ENCODE measurements at places on chromosomes 16 and 17.

- DNase-seq: no peak
These were observed 60.2 kb downstream of the WSB1 start for GRCh38 chr17:27354051-27354490.

DNA sequence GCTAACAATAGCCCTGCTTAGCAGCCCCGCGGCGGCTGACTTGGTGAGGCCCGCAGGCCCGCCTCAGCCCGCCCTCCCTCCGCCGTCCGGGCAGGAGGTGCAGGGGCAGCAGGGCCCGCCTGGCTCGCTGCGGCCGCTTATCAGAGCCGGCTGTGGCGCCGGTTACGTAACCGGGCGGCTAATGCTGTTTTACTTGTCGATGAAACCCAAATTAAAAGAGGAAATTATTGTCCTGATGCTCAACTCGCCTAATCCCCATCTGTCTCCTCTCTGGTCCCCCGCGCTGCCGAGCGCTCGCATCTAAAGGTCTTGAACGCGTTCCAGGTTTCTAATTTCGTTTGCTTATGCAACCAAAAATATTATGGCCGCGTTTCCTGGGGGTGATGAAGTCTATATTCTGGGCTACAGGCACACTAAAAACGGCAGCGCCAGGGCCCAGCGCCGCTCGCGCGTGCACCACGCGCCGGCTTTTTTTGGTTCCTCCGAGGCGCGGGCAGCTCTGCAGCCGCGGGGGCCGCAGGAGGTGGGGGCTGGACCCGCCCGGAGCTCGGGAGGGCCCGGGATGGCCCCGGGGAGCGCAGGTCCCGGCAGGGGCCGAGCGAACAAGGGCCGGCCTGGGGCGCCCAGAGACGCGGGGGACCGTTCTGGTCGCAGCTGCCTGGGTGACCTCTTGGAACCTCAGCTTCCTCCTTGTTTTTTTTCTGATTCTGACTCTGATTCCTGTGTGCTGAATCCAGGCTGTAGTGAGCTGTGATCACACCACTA lies 65.2 kb upstream of the TOB1 start:
- DNase-seq: peak; percentile 50

- DNase-seq: no peak
These were observed 27.5 kb upstream of the MTSS2 start for GRCh38 chr16:70713342-70713741.

- peak; percentile 24 for DNase-seq
These were observed 1.4 kb downstream of the GIT1 start for GRCh38 chr17:29588017-29588561.

DNA sequence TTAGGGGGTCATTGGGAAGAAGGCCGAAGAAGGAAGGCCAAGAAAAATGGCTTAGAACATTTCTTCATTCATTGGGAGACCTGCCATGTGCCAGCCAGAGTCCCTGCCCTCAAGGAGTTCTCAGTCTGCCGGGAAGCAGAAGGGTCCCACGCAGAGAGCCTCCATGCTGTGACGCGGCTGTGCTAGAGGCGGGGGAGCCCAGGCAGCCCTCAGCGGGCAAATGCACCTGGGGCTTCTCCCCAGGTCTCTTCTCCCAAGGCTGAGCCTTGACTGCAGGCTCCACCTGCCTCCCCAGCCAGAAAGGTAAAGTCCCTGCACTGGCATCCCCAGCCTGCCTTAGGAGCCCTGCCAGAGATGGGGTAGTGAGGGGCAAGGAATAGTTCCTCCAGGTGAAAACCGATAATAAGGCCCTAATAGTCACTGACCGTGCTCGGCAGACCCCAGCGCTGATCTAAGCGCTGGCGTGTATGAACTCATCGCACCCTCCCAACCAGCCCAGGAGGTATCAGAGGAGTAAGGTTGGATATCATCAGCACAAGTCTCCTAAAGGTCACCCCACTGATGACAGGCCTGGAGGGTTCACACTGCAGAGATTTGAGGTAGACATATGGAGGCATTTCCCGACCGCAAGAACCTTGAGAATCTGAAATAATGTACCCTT lies 6.0 kb upstream of the CDR2L start:
- no peak for DNase-seq

- peak; percentile 74 for DNase-seq
These were observed 18.6 kb downstream of the COG7 start for GRCh38 chr16:23434380-23434779.

GRCh38 chr16:76532188-76532973 lies 255.2 kb downstream of the CNTNAP4 start:
- no peak for DNase-seq

DNA sequence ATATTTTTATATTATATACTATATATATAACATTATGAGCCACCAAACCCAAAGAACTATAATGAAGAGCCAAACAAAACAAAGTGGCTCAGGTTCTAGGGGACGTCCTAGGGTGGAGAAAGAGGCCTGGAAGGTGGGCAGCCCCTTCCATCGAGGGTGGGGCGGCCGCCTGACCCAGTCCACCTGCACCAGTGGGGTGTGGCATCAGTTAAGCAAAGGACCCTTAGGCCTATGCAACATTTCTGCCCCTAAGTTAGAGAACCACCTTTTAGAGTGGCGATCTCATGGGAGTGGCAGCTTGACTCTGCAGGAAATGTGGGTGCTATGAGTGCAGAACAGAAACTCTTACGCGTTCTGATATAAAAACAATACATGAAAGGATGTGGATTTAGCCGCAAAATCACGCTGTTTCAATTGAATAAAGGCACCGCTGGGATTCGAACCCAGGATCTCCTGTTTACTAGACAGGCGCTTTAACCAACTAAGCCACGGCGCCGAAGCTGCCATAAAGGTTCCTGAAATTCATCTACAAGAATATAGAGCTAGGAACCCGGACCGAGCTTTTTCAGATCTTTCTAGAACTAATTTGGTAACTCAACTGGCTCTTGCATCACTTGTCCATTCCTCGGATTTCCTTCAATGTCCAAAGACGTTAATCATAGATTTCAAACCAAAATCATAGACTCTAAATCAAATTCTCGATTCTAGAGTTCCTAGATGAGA lies 15.6 kb upstream of the AURKB start:
- DNase-seq: peak; percentile 92

GRCh38 chr16:86033016-86033474 lies 134.1 kb downstream of the IRF8 start:
- DNase-seq: no peak

- no peak for DNase-seq
These were observed 29.7 kb downstream of the MPP2 start for GRCh38 chr17:43877451-43878155.

- DNase-seq: no peak
These were observed 4.3 kb downstream of the TMEM11 start for GRCh38 chr17:21209511-21210175.

- no peak for DNase-seq
These were observed 113.7 kb upstream of the IRX3 start for GRCh38 chr16:54400261-54400660.

DNA sequence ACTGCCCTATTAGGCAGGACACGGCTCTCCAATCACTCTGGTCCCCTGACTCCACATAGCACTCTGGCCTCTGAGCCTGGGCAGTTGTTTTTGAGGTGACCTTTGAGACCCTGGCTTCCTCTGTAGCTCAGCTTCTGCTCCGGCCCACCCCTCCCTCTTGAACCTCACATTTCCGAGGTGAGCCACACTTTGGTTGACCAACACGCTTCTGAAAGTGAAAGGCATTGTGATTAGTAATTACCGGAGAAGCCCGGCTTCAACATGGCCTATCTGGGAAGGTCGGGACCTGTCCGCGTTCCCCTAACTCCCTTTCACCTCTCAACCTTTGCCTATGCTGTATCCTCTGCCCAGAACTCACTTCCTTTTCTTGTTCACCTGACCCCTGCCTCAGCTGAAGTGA lies 10.3 kb upstream of the ITGAX start:
- DNase-seq: peak; percentile 37

GRCh38 chr17:77959126-77959925 lies 823 bp downstream of the TNRC6C start:
- peak; percentile 31 for DNase-seq

DNA sequence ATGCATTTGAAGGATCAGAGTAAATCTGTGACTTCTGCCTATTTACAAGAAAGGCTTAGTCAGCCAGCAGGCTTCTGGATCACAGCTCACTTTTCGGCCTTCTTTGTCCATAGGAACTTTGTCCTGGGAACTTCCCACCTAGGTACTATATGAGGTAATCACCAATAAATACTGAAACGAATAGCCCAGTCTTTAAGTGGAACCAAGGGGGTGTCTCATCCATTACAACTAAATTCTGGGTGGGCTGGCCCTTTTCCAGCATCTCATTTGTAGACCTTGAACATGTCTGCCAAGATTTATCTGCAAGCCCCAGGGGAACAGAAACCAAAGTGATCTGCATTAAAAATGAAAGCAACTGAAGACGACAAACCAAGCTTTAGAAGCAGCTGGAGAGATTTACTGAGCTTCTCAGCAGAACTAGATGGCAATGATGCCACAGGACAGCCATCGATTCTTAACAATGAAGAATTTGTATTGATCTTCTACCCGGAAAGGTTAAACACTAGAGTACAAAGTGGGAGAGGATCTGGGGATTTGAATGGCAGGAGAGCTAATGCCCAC lies 55.5 kb downstream of the SNX11 start:
- no peak for DNase-seq

DNA sequence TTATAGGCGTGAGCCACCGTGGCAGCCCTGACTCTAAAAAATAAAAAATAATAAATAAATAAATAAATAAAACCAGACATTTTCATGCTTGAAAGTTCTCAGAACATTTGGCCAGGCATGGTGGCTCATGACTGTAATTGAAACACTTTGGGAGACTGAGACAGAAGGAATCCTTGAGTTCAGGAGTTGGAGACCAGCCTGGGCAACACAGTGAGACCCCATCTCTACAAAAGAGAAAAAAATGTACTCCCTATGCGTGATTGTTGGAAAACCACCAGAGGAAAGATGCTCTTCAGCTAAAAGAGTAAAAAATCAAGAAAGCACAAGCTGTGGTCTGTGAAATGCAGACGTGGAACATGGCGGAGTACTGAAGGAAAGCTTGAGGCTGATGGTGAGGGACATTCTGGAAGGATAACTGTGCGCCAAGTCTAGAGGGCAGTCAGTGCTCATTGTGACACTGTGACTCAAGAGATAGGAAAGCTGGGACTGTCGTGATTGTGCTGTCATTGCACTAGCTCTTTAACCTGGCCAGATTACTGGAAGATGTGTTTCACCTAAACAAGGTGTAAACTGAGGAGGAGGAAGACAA lies 4.2 kb upstream of the PRSS27 start:
- no peak for DNase-seq

GRCh38 chr16:81106826-81107503 lies 10.8 kb upstream of the GCSH start:
- DNase-seq: no peak

GRCh38 chr17:41944943-41945342 lies 14.5 kb downstream of the ODAD4 start:
- no peak for DNase-seq

- DNase-seq: peak; percentile 70
These were observed 26.0 kb downstream of the COPZ2 start for GRCh38 chr17:48011405-48012150.

GRCh38 chr16:49699841-49700175 lies 156.1 kb downstream of the ZNF423 start:
- DNase-seq: no peak

- no peak for DNase-seq
These were observed 42.4 kb upstream of the IRF8 start for GRCh38 chr16:85856585-85856984.

DNA sequence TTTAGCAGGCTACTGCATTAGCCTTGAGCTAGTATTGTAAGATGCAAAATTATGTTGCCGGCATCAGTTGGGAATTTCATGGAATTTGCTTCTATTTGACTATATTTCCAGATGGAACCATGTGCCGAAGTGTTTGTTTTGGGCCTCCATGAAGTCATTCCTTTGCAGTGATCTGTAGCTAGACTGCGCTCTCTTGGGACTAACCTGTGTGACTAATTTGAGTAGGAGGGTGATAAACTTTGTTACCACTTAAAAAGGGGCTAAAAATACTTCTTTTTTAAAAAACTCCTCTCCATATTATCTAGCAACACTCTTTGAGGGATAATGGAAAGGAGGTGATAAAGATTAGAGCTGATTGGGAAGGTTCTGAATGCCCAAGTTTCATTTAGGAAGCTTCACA lies 166.8 kb upstream of the TBX2 start:
- no peak for DNase-seq

- peak; percentile 20 for DNase-seq
These were observed 24.4 kb upstream of the GPT2 start for GRCh38 chr16:46859719-46860152.

DNA sequence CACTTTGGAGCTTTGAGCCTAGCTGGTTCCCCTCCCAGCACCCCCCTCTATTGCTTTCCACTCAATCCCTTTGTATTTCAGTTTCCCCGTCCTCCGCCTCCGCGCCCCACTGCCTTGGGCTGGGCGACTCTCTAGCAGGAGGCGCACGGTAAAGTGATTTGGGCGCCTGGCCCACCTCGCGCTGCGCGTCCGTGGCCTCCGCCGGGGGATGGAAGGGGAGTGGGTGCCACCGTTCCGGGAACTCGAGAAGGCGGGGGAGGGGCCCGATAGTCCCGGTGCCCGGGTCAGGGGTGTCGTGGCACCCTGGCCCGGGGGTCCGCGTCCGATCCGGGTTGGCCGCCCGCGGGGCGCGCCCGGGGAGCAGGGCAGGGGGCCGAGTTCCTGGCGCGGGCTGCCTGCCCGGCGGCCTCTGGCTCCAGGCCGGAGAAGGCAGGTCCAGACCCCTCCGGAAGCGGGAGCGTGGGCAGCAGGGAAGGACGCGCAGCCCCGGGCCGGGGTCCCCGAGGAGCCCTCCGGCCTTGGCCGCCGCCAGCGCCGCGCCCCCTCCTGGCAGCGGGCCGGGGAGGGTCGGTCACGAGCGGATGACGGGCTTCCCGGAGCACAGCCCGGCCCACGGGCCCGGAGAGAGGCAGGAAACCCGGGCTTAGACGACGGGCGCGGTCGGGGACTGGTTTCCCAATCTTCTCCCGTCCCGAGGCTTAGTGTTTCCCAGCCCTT lies 15.8 kb downstream of the MEOX1 start:
- no peak for DNase-seq

- no peak for DNase-seq
These were observed 60.8 kb downstream of the MSI2 start for GRCh38 chr17:57317079-57317478.

GRCh38 chr17:66514227-66514806 lies 211.9 kb downstream of the PRKCA start:
- DNase-seq: peak; percentile 80

DNA sequence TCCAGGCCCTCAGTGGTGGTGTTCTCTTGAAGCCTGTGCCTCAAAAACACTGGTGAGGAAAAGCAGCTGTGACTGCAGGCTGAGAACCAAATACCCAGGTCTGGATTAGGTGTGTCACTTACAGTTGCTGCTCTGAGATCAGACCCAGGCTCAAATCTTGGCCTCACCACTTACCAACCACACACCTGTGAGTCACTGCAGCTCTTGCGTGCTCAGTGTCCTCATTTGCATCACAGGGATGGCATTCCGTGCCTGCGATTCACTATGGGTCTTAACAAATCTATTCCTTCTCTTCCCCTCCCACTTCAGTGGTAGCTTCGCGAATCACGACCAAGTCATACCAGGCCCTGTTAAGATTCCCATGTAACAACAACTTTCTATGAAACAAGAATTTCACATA lies 233.4 kb upstream of the HSBP1 start:
- no peak for DNase-seq

Data from activated CD4-positive, alpha-beta T cell treated with anti-CD3 and anti-CD28 coated beads, Interleukin-2, Interleukin-6, amounts not matched to agents 100 ng/mL and 50 ng/mL, durations not matched to agents 16 hours and 8 hours (primary cell).